Adipocyte (in vitro differentiated cells): ENCODE measurements at places on chromosomes 11 and 22.

DNA sequence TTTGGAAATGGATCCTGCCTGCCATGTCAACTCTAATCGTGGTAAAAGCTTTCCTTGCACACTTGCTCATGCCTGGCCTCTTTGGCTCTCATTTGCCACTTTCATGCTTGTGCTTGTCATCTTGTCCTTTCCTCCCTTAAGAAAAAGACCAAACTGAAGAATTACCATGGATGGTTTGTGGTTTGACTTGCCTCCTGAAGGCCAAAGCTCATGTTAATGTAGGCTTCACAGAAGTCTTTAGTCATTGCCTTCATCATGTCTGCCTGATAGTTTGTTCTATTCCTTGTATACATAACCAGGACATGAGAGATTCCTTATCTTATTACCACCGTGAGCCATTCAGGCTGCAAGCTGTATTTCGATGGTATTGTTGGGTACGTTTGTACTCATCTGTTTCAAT is 17.3 kb downstream of the TEAD1 start:
- no peak for DNase-seq

DNA sequence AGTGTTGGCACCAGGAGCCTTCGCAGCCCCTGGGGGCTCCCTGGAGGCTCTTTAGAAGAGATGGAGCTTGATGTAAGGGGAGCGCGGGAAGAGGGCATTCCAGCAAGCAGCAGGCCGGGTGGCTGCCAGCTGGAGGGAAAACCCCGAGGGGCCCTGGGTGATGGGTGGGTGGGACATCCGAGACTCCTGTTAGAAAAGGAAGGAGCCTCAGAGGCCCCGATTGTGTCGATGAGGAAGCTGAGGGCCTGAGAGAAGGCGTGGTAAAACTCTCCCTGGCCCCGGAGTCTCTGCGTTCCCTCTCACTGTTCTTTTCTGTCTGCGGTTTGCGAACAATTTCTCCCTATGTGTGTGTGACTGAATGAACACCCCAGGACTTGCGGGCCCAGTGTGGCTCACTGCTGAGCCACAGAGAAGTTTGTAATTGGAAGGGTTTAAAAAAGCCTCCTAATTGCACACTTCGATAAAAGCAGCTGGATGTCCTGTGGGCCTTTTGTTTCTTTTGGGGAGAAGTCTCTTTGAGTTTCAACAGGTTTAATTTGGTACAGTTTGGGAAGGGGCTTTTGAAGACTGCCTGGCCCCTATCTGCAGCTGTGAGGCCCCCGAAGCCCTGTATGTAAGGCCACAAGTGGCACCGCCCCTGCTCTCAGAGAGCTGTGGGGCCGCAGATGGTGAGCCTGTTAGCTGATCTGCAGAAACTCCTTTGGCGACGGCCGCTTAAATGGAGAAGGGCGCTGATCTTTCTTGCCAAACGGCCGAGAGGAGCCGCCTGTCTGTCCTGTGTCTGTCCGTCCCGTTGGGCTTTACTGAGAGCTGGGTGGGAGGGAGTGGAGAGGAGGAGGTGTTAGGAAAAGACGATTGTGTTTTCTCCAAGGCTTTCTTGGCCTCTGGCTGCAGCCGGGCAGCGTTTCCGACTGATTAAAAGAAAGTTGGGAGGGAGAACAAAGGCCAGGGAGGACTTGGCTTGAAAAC is 2.0 kb downstream of the FBLN1 start:
- DNase-seq = peak; percentile 53

GRCh38 chr11:112513417-112513816 is 252.8 kb upstream of the PLET1 start:
- no peak for DNase-seq

DNA sequence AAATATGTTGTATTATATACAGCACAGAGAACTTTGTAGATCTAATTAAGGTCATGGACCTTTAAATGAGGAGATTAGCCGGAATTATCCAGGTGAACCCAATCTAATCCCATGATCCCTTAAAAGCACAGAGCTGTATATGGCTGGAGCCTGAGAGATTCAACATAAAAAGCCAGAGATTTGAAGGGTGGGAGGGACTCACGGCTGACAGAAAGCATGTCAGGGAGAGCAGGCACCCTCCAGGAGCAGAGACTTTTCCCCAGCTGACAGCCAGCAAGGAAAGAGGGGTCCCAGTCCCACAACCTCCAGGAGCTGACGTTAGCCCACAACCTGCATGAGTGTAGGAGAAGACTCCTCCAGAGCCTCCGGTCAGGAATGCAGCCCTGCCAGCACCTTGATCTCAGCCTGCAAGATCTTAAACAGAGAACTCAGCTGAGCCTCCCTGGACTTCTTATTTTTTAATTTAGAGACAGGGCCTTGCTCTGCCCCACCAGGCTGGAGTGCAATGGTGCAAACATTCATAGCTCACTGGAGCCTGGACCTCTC is 20.0 kb upstream of the ADA2 start:
- no peak for DNase-seq

- no peak for DNase-seq
Observed at GRCh38 chr11:129855086-129855485, 39.4 kb downstream of the TMEM45B start.

DNA sequence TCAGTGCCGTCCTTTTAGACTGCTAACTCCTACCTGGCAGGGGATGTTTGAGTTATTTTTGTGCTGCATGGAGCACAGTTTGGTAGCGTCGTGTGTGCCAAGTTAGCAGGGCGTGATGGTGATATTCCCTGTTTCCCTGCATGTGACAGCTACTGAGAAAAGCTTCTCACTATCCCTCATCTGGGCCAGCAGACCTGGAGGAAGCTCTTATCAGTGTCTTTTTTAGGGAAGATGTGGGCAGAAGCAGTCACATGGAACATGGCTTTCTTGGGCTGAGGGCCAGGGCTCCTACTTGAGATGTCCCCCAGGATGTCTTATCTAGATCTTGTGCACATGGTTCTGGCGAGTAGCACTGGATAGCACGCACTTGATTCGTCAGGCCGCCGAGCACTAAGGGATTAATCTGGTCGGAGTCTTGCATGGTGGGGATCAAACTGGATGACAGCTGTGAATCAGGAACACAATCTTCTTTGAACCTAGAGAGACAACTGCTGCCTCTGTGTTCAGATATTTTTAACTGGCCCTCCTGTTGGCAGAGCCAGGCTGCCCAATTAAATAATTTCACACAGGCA is 33.8 kb downstream of the TECTA start:
- no peak for DNase-seq

GRCh38 chr11:29119116-29119515 is 897.7 kb downstream of the KCNA4 start:
- DNase-seq = peak; percentile 50

DNA sequence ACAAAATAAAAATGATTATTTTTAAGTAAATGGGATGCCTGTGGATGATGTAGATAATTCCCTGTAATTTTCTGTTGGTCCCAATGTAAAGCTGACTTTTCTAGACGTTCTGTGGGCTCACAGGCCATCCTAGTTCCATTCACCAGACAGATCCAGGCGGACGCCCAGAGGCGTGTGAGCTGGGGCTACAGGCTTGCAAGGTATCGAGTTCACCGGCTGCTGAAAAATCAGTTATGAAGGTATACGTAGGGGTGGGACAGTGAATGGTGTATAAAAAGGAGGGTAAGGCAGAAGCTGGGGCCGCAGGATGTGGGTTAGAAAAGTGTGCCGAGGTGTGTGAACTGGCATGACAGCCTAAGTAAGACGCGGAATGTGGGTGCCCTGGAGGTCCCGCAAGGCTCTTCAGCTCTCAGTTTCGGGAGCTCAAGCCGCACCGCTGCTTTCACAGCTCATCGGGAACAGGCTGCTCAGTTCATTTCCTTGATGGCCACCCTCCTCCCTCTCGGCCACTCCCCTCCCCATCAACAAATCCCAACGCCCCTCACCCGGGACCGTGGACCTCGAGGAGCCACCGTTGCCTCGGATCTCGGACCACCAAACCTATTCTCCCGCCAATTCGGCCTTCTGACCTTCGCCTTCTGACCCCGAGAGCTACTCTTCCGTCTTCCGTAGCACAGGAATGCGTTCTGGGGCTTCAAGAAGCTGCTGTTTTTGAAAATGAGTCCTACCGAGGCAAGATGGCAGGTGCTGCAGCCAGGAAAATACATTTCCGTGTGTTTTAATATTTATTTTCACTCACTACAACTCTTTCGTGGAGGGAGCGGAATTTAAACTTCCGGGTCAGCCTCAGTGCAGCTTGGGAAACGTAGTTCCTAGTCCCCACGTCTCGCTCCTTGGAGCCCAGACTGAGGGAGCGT is at the start of gene XNDC1N:
Gene XNDC1N (minus strand): TSS at position 775 of the 917 bp plus-strand sequence. CDS start 5,241 bp downstream, outside the sequence.
- peak; percentile 96 for DNase-seq

DNA sequence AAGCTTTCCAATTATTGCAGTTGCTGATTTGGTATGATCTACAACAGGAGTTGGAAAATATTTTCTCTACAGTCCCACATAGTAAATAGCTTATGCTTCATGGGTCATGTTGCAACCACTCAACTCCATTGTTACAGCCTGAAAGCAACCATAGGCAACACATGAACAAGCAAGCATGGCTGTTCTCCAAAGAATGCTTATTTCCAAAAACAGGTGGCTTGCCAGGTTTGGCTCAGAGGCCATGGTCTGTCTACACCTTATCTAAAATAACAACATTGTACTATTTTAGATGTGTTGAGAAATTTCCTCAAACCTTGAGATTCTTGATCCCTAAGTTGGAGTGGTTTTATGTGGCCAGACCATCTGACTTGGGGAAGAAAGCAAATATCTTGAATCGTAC is 153.9 kb upstream of the MPPED2 start:
- no peak for DNase-seq

GRCh38 chr22:49236541-49237075 is 591.1 kb downstream of the BRD1 start:
- DNase-seq = no peak

GRCh38 chr11:44834846-44835245 is 108.1 kb downstream of the TSPAN18 start:
- DNase-seq = no peak

DNA sequence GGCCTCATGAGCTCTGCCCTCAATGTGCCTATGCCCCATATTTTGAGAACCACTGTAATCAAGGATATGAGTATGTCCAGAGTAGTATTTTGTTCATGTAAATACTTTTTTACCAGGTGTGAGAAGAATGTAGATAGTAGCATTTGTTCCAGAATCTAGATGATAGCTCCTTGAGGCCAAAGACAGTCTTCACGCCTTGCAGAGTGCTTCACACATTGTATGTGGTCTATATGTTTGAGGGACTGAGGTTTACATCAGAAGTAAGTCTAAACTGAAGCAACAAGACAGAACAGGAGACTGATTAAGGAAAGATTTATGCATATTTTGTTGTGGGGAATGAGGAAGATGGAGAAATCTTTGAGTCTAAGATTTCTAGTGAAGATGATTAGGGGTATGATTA is 12.5 kb downstream of the CEP57 start:
- no peak for DNase-seq

DNA sequence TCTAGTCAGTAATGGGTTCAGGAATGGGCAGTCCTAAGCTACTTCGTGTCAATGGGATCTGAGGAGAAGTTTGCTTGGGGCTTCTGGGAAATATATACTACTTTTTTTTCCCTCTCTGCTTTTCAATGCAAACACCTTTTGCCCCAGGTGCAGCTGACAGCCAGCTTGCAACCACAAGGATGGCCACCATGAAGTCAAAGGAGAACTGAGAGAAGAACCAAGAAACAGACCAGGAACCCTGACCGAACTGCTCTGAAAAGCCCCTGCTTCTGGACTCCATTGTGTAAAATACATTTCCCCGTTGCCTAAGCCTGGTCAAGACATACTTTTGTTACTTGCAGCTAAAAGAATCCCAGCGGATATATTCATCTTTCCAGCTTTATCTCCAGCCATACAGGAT is 20.1 kb upstream of the CD44 start:
- DNase-seq = no peak

- DNase-seq = no peak
Observed at GRCh38 chr22:50220603-50221409, 20.0 kb downstream of the SELENOO start.

DNA sequence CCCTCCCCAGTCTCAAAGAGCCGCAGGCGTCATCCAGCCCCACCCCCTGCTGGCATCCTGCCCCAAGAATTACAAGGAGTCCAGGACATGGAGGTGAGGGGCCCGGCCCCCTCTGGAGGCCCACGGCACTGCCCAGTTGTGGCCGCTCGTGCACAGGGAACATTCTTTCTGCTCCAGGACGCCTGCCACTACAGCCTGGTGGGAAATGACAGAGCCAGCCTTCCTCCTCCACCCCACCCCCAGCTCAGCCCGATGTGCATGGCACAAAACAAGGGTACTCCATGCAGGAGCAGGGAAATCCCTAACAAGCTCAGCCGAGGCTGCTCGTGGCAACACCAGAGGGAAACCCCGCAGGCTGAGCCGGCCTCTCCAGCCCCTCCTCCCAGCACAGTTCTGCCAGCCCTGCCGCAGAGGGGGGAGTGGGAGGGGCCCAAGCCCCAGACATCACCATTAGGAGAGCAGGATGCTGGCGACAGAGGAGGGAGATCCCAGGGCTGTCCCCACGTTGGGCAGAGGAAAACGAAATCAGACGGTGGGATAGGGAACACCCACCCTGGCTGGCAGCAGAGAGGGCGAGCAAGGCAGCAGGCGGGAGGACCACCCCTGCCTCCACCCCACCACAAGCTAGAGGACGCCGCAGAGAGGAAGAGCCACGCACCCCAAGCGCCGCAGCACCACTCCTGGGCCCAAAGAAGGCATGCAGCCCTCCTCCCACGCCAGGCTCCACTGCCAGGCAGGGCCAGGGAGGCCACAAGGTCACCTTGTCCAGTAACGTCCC is 10.0 kb downstream of the IGSF9B start:
- DNase-seq = no peak

- no peak for DNase-seq
Observed at GRCh38 chr11:46229230-46229629, 48.2 kb upstream of the CREB3L1 start.

GRCh38 chr11:81913793-81914192 is 819.9 kb downstream of the FAM181B start:
- no peak for DNase-seq

- peak; percentile 7 for DNase-seq
Observed at GRCh38 chr22:19357270-19358105, 66.0 kb upstream of the CLTCL1 start.
